AG08396 (cell line): ENCODE measurements at places on chromosomes 1 and 21.

DNA sequence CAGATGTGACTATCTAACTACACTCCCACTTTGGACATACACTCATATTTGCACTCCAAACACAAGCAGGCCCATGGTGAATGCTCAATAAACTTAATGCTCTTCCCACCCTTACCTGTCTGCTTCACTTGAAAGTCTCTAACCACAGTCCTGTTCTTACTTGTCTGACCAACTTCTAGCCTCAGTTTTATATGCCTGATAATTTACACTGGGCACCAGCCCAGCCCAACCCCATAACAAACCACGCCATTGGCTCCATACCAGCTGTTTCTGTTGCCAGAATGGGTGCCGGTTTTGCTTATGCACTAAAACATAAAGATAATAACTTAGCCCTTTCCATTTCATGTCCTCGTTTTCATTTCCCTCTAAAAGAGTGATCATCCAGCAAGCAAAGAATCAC, 395.4 kb downstream of the NTNG1 start:
- DNase-seq: no peak

DNA sequence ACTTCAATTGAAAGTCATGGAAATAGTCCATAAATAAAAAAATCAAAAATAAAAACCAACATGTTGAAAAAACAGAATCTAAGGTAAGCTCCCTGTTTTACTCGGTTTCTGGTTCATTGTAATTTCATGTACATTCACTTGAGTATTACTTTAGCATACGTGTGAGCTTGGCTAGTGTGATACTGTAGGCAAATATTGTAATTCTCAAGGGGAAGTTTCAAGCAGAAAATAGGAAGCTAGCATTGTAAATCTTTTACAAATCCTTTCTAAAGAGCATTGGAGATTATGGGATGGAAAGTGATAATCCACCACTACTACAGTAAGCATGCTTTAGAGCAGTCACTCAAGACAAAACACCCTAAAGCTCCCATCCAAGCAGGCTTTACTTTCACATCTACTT, 3.3 kb upstream of the LPAR3 start:
- no peak for DNase-seq

DNA sequence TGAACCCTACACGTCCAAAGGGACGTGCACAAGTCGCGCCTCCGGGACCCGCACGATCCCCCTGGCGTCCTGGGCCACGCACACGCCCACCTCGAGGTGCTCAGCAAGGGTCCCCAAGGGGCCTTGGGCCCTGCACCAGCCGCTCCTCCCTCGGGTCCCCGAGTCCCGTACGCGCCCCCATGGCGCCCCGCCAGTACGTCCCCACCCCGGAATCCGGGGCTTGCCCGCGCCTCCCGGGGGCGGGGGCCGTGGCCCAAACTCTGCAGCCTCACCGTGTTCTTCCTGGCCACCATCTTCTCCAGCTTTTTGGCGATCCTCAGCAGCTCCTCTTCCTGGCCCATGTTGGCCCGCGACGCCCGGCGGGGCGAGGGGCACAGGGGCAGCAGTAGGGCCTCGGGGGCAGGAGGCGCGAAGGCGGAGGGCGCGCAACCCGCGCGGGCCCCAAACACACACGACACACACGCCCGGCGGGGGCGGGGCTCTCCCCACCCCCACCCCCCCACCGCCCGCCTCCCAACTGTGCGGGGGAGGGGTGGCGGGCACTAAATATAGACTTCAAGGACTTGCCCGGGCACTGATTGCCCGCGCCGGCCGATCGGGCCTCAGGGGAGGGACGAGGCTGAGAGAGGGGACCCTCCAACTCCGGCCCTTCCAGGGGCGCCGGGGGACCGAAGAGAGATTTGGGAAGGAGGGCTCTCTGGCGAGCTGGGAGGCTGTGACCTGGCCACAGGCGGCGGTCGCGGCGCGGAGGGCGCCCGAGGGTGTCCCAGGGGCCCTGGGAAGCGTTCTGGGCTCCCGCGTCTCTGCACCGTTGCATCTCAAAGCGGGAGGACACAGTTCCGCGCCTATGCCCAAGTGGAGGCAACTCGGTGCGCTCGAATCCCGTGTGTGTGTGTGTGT, at the start of gene TCEA3:
Gene TCEA3 (minus strand): TSS at position 456 of the 900 bp plus-strand sequence. CDS start 115 bp downstream, at position 341.
- DNase-seq: peak; percentile 73

- DNase-seq: peak; percentile 23
Measured at GRCh38 chr1:179217943-179218507, 11.5 kb downstream of the ABL2 start.

- no peak for DNase-seq
Measured at GRCh38 chr1:199981584-199981983, 45.9 kb upstream of the NR5A2 start.

- DNase-seq: no peak
Measured at GRCh38 chr1:228739826-228740225, 4.5 kb downstream of the RHOU start.

DNA sequence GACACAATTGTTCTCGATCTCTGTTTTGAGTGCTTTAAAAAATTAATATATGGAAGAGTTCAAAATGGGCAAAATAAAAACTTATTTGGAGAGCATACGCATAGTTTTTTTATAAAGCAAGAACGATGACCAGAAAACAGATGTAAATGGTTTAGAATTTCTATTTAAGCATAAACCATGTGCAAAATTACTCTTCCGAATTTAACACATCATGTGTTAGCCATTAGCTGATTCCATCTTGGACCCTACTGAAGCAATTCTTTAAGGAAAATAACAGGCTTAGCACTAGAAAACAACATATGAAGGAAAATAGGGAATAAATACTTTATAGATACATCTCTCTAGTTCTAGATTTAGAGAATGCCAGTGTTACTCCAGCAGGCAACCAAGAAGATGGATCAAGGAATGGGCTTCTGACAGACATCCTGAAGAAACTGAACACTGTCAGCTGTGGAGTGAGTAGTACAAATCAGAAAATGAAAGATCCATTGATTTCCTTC, 26.7 kb downstream of the CDC7 start:
- no peak for DNase-seq

DNA sequence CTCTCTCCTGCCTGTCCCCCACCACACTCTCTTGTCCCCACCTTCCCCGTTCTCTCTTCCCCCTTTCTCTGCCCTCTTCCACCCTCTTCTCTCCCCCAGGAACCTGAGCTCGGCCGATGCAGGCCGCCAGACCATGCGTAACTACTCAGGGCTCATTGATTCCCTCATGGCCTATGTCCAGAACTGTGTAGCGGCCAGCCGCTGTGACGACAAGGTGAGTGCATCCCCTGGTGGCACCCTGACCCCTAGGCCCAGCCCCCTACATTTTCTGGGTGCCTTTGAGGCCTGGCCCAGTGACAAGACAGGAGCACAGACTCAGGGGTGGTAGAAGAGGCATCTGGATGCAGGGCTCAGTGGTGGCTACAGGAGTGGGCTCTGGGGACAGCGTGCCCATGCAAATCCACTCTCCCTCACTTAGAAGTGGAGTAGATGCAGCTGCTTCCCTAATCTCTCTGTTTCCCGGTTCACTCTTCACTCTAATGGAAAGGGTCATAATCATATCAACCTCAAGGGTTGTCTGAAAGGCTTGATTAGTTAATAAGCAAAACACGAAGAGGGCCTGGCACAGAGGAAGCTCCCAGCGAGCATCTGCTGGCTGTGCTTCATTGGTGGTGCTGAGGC, 37.0 kb downstream of the PKP1 start:
- DNase-seq: no peak

GRCh38 chr1:101196668-101197067, 40.2 kb upstream of the S1PR1 start:
- DNase-seq: no peak

- no peak for DNase-seq
Measured at GRCh38 chr1:224691148-224691925, 75.2 kb downstream of the CNIH3 start.

GRCh38 chr1:223665592-223666312, at the start of gene CAPN8:
CAPN8 (minus strand) TSS chr1:223665701; CDS start chr1:223665646, 55 bp downstream.
- peak; percentile 27 for DNase-seq

GRCh38 chr1:227892489-227893299, 55.0 kb downstream of the WNT9A start:
- no peak for DNase-seq

DNA sequence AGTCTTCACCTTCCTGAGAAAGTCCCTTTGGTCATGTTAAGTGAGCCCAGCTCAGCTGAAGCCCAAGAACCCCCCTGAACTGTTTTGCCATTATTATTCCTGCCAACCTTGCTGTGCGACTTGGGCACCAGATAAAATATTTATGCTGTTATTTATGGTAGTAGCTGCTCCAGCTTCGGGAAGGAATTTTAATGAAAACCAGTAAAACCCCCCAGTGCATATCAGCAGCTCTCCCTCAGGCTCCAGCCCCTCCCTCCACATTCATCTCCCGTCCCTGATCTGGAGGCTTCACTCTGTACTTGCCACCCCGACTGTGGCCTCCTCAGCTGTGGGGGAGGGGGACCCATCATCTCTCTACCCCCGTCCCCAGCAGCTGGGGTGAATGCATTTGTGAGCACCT, 12.7 kb downstream of the TTC22 start:
- DNase-seq: no peak

GRCh38 chr1:240610636-240611035, 1.3 kb downstream of the GREM2 start:
- DNase-seq: no peak

- no peak for DNase-seq
Measured at GRCh38 chr21:26810266-26810665, 34.9 kb downstream of the ADAMTS1 start.

DNA sequence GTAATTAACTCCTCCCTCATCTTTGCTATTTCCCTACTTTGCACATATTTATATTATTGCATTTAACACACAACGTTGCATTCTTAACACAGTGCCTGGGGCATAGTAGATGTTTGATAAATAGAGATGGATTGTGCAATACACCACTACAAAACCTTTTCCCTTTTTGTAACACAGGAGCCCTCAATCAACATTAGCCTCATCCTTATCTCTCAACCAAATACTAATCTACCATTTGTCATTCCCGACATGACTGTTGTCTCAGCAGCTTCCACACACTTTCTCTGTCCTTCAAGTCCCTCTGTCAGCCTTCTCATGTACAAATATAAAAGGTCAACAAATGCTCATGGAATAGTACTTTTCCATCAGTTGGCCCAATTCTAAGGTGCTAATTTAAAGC, 78.9 kb upstream of the KCNK2 start:
- no peak for DNase-seq

GRCh38 chr1:89615676-89616598, 17.0 kb upstream of the LRRC8C start:
- DNase-seq: no peak

DNA sequence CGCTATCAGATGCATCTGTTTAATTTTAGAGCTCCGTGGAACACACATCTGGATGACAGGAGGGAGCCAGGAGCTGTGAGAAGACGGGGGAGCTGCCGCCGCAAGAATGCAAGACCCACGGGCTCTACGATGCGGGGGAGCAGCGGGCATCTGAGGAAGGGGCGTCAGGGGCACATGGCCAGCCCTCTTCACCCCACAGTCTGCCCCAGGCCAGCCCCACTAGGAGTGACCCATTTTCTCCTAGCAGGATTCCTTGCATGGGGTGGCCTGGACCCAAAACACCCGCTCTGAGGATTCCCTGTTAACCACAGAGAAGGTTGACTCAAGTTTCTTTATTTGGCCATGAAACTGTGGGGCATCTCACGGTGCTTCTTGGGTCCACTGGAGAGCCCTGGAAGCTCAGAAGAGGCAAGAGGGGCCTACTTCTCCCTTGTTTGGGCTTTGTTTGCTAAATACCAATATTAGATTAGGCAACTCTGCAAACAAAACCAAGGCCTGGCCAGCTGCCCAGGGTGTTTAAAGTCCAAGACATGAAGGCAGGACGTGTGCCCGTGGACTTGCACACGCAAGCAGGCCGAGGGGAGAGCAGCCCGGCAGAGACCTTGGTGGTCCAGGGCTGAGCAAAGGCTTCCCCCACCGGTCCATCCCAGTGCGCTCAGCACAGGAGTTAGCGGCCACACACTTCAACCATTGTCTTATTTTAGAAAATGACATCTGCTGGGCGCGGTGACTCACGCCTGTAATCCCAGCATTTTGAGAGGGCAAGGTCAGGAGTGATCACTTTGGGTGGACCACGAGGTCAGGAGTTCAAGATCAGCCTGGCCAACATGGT, 89.8 kb downstream of the DHRS3 start:
- DNase-seq: peak; percentile 46

GRCh38 chr1:184890539-184890973, 83.8 kb downstream of the NIBAN1 start:
- no peak for DNase-seq

DNA sequence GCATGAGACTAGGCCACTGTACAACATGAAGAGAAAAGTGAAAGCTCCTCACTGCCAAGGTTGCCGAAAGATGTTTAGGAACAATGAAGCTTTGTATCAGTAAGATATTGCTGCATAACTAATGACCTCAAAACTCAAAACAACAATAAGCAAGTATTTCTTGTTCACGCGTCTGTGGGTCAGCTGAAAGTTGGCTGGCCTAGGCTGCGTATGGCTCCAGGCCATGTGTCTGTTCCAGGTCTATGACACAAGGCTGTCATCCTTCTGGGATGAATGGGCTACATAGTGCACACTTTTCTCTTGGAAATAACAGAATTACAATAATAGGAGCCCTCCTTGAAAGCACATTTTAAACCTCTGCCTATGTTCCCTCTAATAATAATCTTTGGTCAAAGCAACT, 515.9 kb downstream of the PLPP3 start:
- DNase-seq: no peak

DNA sequence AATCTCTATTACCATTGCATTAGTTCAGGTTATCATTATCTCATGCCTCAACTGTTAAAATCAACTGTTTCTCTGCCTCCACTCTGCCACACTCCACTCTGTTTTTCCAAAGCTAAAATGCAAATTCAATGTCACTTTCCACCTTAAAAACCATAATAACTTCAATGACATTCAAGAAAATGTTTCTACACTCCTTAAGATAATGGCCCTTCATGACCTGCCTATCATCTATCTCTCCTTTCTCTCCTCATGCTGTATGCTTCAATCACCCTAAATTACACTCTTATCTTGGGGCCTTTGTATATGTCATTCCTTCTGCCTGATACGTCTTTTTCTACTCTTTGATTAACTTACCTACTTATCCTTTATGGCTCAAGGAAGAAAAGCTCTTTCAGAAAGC, 296.0 kb downstream of the LRRC7 start:
- DNase-seq: no peak

DNA sequence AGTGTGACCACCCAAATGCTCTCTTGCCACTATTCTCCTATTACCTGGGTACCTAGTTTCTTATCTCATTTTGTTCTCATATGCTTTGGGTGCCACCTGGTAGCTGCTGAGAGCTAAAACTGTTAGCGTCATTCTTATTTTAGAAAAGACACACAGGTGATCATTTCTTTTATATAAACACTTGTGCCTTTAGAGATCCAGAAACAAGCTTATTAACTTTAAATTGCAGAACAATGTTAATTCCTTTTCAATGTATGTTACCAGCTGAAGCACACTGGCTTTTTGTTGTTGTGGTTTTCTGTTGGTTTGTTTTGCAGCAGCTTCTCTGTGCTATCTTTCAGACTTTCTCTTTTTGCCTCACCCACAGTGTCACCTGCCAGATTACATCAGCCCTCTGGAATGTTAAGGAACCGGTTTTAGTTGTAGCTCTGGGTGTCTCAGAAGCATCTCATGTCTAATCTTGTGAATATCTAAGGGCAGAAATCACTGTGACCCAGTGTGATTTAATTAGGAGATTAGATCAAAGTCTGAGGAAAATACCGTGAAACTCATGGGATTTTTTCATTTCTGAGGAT, 43.4 kb upstream of the SLC19A2 start:
- DNase-seq: no peak
